ENCODE measurements at places on chromosomes 6 and 20.

DNA sequence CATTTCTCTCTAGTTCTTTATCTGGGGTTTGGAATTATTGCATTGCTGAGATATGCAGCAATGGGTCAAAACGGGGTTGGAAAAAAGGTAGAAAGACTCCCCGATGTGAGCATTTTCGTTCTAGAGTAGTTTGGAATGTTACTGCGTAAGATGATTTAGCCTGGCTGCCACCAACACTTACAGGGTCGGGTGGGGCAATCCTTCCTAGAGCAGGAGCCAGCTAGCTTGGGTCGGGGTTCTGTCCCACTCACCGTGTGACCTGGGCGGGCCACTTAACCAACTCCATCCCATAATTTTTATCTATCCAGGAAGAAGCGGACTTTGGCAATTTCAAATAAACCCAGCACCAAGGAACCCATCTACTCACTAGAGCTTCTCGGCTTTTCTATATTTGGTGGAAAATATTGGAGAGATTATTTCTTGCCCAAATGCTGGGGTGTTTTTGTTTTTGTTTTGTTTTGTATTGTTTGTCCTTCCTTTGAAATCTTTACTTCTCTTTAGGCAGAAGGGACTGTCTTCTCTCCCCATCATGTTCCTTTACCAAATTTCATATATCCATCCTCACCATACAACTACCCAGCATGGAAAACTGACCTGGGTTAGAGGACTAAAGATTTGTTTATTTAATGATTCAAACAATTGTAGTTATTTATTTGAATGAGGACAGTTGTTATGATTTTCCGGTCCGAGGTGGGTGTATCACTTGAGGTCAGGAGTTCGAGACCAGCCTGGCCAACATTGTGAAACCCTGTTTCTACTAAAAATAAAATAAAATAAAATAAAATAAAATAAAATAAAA lies 72.4 kb downstream of the GPX5 start:
- no peak for DNase-seq

DNA sequence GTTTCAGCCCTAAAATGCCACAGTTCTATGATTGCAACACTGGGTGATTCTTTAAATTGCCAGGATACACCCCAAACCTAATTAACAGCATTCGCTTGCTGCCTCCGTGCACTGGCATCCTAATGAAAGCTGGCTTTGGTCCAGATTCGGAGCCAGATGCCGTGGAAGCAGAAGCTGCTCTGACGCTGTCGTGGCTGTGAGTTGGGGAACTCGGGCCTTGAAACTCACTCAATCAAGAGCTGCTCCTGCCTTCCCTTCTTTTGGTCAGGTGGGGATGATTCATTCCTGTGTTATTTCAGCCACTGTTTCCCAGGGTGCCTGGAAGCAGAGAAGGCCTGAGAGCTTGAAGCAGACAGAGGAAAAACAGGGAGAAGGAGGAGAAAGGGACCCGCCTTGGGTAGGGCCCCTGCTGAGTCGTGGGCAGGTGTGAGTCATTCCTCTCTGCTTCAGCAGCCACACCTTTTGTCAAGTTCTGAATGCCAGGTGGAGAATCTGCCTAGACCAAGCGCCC lies 36.2 kb upstream of the DSP start:
- peak; percentile 100 for DNase-seq

GRCh38 chr6:165615636-165616035 lies 47.4 kb downstream of the PDE10A start:
- DNase-seq = peak; percentile 25

DNA sequence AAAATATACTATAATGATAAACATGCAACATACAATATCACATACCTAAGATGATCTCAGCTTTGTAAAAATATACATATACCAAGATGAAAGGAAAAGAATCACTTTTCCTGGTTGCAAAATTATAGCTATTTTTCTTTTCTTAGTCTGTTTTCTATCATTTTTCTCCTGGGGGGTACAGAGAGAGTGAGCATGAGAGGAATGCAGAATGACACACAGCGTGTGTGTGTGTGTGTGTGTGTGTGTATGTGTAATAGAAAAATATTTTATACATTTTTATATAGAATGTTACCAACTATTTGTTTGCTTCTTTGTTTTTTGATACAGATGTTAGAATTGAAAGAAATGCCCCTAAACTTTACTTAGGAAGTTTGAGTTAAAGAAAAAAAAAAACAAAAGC lies 64.3 kb downstream of the FAM83B start:
- DNase-seq = no peak

DNA sequence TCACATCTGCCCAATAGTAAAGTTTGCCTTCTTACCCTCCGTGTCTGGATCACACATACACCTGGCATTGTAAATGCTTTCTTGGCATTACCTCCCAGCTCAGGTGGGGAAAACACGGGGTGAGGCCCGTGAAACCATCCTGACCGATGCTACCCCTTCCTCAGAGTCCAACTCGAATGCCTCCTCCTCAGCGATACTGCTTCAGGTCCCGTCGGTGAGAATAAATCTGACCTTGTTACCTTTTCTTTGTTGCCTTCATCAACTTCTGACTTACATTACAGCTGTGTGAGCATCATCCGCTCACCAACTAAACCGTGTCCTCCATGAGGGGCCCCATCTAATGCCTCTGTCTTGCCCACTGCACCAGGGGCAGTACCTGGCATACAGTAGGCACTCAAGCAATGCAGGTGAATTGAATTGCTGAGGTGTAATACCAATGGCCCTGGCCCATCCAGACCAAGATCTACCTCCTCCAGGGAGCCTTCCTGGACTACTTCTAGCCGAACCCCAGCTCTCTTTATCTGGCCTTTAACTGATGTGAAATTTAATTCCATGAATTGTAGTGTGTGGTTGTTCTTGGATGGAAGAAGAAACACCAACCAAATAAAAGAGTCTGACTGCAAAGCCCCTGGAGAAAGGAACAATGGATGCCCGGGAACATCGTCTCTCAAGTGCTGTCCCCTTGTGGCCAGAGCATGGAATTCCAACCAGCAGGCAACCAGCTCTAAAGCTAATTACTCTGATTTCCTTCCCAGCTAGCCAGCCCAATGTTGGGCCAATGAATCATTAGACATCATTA lies 141.5 kb downstream of the ANKRD60 start:
- peak; percentile 83 for DNase-seq

DNA sequence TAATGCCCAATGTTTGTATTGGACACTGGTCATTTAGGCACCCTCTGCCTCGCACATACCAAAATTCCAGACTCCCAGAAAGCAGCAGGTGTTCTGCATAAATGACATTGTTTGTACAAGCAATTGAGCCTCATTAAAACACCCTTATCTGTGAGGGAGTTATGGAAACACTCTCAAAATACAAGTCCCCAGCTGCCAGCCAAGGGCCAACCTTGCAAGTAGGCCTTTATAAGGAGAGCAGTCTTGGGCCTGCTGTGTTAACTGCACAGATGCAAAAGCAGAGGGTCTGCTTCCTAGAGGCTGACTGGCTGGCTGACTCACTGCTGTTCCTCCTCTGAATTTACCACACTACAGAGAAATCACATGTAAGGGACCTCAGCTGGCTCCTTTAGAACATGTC lies 150.4 kb upstream of the HMGN3 start:
- DNase-seq = peak; percentile 28

GRCh38 chr6:53284901-53285300 lies 63.8 kb downstream of the ELOVL5 start:
- DNase-seq = no peak

DNA sequence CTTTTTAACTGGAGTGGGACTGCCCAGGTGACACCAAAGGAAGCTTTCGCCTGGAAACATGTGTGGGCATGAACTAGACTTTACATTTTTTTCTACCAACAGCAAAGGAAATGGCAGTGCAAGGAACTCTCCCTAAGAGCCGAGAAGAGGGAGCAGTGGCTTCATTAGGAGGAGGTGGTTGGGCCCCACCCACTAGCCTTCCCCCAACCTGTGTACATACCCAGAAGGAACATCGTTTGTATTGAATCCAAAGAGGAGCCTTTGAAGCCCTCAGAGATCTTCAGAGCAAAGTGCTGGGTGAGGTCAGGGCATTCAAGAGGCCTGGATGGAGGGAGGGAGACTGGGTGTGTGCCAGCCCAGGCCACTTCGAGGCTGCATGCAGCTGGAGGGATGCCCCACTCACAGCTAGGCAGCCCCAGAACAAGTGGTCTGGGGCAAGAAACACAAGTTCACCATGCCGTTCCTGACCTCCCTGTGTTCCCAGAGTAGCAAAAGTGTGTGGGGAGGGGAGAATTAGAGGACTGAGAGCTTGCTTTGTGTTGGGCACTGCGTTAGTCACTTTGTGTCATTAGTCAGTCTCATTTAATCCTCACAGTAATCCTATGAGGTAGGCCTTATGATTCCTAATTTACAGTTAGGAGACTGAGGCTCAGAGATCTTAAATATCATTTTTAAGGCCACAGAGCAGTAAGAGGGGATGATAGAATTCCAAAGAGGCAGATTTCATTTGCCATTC lies 191.6 kb upstream of the SUPT3H start:
- DNase-seq = no peak

DNA sequence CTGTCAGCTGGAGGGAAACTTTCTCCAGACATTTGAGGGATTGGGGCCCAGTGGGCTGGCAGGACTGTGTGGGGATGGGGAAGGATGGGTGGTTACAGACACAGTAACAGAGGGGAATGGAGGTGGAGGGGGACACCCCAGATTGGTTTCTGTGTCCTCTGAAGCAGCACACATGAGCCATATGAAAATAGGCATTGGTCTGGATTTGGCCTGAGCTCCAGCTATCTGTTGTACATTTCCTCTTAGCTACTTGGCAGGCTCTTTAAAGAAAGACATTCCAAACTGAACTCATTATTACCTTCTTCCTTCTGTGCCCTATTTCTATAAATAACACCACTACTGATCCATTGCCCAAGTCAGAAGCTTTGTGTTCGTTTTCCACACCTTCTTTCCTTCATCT lies 72.0 kb upstream of the PRL start:
- DNase-seq = no peak

GRCh38 chr6:139161817-139162284 lies 27.0 kb downstream of the HECA start:
- DNase-seq = peak; percentile 25

DNA sequence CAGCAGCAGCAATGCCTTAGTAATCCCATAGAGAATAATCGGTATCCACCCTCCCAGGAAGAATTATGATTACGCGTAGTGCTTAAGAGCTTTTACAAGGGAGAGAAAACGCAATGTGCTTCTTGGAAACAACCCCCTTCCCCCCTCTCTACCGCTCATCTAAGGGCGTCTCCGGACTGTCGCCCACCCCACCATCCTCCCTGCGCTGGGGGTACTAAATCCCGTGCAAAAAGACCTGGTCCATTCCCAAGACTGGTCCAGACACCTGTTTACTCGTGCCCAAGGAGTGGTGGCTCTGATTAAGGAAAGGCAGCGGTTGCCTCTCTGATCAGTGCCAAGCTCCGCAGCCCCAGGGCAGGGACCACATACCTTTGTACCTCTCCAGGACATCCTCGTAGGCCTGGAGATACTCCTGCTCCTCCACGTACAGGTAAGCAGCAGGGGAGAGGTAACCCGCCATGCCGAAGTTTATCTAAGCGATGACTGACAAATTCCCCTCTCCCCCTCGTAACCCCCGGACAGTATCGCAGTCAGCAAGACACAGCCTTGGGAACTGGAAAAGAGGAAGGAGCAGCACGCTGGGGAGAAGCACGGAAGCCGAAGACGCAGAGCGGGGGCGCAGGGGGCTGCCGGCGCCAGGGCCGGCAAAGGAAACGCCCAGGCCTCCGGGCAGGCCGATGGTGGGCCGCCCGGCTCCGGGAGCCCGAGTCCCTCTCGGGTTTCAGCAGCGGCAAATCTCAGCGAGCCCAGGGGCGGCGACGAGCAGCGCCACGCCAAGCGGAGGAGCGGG lies 112.0 kb upstream of the BEND6 start:
- DNase-seq = peak; percentile 58
